H7 (cell line): ENCODE measurements at places on chromosomes 1 and 21. TPM values are rescaled to one million over a fixed set of nuclear protein-coding genes. Genes with fewer than 3 reads are reported as not detected.

DNA sequence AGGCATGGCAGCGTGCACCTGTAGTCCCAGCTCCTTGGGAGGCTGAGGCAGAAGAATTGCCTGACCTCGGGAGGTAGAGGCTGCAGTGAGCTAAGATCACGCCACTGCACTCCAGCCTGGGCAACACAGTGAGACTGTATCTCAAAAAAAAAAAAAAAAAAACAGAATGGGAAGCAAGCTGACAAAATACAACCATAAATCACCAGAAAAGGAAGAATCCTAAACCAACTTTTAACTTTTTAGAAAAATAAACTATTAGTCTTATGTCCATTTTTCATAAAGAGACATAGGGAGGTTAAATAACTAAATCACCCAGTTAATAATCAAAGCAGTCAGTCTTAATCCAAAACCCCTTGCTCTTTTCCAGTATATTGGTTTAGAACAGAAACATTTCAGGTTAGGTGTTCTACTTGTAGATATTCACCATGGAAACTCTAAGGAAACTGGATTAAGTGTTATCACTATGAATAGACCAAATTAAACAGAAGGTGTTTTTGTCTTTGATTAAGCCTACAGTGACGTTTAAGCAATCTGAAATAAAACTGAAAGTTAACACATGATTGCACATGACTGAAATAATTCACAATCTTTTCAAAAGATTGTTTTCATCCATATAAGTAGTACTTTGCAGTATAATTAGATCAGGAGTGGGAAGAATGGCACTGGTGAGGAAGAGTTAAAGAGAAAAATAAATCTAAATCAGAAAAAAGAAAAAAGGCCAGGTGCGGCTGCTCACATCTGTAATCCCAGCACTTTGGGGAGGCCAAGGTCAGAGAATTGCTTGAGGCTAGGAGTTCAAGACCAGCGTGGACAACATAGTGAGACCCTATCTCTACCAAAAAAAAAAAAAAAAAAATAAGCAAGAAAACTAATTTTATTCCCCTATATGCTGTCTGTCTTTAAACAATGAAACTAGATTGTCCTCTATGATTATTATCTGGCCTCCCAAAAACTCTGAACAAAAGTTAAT lies 9.6 kb downstream of the CDC42BPA start:
- DNase-seq, result no peak

- DNase-seq, result no peak
Observed at GRCh38 chr1:184479435-184480167, 92.8 kb downstream of the C1orf21 start.

GRCh38 chr1:158819461-158820443 lies 11.4 kb upstream of the MNDA start:
- no peak for DNase-seq

- DNase-seq, result no peak
Observed at GRCh38 chr1:226212545-226212944, 10.9 kb upstream of the MIXL1 start.

- DNase-seq, result no peak
Observed at GRCh38 chr1:236501093-236501492, 22.7 kb upstream of the LGALS8 start.

GRCh38 chr1:81714636-81715035 lies 86.1 kb upstream of the ADGRL2 start:
- DNase-seq, result no peak

ATP6V1G3 gene
- total RNA-seq, result not detected in 2 replicates

IGSF5 gene
- total RNA-seq, result 0.30 and 1.4 TPM in 2 replicates

CFAP74 gene
- not detected in 2 replicates for total RNA-seq

LCE2A gene
- total RNA-seq, result not detected in 2 replicates
